ENCODE measurements at places on chromosomes 3 and 15.

DNA sequence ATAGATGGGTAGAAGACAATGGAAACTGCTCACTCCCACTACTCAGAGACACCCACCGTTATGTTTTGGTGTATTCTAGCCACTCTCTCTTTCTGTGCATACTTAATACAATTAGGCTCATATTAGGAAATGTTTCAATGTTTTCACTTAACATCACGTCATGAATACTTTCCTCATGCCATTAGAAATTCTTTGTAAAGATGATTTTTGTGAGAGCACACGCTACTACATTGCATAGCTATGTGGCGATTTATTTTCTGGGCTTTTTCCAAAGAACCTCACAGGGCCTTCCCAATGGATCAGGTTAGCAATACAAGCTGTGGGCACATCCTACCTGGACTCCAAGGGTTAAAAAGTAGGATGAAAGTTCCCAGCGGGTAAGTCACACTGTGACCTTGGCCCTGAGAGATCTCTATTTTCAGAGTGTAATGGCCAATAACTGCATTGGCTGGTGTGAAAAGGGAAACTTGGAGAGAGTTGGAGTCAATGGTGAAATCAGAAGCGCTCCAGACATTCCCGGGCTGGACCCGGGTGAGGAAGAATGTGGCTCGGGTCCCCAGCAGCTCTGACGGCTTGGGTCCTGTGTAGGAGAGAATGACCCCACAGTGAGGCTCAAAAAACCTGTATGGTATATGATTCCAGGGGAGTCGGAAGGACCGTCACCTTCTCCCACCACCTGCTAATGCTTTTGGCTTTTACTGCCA is 25.8 kb upstream of the TGM5 start:
- DNase-seq: no peak

- peak; percentile 50 for DNase-seq
Measured at GRCh38 chr3:10192953-10193691, 28.4 kb downstream of the IRAK2 start.

DNA sequence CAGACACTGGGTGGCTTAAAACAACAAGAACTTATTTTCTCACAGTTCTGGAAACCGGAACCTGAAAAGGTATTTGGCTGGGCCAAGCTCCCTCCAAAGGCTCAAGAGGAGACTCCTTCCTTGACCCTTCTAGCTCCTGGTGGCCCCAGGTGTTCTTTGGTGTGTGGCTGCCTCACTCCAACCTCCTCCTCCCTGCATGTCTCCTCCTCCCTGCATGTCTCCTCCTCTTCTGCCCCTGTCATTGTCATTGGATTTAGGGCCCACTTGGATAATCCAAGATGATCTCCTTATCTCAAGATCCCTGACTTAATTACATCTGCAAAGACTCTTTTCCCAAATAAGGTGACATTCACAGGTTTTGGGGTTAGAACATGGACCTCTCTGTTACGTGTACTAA is 69.8 kb upstream of the MFGE8 start:
- DNase-seq: no peak

- DNase-seq: no peak
Measured at GRCh38 chr15:47523681-47524475, 193.4 kb upstream of the SEMA6D start.

DNA sequence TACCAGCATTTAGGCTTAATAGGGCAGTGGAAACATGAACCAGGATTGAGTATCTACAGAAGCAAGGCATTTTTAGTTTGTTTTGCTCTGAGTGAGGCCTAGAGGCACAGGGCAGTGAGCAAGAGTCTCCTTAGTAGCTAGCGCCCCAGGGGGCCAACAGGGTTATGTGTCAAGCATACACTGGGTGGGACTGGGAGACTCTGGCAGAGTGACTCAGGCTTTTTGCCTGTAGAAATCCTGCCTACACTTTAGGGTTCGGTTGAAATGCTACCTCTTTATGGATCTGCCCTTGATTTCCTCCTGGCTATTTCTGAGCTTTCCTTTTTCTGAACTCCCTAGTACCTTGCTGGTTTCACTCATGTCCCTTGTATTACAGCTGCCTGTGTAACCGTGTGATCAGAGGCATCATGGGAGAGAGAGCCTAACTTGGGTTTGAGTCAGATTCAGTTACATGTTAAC is 72.2 kb downstream of the TOP2B start:
- no peak for DNase-seq

GRCh38 chr3:112474796-112475195 is 24.5 kb downstream of the BTLA start:
- no peak for DNase-seq

GRCh38 chr3:171454041-171454440 is 6.2 kb downstream of the TNIK start:
- no peak for DNase-seq

DNA sequence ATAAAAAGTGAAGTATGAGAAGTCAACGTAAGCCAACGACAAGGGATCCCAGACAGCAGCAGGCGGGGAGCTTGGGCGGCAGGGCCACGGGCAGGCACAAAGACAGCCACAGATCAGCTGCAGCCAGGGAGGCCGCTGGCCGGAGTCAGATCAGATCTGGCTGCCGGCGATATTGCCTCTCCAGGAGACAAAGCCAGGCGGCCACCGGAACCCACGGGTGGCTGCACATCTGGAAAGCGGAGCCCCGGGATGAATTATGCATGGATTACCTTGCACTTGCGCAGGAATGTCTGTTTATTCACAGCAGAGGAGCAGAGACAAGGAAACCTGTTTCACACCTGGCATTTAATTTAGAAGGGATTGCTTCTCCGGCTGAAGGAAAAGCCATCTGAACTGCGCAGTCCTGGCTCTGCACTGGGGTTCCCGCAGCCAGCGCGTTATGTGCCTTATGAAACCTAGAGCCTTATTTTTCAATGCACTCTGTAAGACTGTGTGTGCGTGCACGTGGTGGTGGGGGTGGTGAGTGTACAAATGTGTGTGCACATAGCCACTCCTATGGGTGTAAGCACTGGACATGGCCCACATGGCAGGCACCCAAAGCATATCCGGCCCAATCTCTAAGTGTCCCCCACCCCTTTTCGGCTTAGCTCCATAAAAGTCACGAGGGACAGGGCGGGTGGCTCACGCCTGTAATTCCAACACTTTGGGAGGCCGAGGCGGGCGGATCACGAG is 427.8 kb upstream of the MCTP2 start:
- DNase-seq: no peak

- no peak for DNase-seq
Measured at GRCh38 chr15:68252925-68253534, 23.5 kb upstream of the CLN6 start.

DNA sequence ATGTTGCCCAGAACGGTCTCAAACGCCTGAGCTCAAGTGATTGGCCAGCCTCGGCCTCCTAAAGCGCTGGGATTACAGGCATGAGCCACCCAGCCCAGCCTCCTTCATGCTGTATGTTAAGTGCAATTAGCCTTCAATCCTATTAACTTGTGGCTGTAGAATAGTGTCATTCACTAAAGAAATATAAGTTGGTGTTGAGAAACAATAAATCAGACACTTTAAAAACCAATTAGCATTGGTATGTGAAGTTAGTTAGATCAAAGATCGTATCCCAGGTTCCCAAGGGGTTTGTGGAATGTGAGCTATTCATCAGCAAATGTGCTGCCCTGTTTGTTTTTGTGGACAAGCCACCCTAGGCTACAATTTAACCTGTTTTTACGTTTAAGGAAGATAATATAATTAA is 11.0 kb upstream of the PIK3CB start:
- no peak for DNase-seq

- no peak for DNase-seq
Measured at GRCh38 chr3:158249183-158249582, 139.3 kb downstream of the RSRC1 start.

GRCh38 chr3:177601152-177601551 is 403.9 kb upstream of the TBL1XR1 start:
- DNase-seq: no peak

DNA sequence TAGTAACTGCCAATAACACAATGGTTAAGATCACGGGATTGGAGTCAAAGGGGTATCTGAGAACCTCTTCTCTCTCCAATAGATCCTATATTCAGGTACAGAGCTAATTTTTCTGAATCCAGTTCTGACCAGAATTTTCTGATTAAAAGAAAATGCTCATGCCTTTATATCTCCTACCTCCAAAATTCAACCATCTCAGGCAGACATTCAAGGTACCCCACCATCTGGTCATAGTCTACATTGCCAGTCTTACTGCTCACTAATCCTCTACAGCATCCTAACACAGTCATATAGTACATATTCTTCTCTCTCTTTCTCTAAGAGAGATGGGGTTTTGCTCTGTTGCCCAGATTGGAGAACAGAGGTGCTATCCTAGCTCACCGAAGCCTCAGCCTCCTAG is 59.1 kb downstream of the LSAMP start:
- no peak for DNase-seq

- DNase-seq: no peak
Measured at GRCh38 chr3:67712259-67712658, 57.8 kb upstream of the SUCLG2 start.

DNA sequence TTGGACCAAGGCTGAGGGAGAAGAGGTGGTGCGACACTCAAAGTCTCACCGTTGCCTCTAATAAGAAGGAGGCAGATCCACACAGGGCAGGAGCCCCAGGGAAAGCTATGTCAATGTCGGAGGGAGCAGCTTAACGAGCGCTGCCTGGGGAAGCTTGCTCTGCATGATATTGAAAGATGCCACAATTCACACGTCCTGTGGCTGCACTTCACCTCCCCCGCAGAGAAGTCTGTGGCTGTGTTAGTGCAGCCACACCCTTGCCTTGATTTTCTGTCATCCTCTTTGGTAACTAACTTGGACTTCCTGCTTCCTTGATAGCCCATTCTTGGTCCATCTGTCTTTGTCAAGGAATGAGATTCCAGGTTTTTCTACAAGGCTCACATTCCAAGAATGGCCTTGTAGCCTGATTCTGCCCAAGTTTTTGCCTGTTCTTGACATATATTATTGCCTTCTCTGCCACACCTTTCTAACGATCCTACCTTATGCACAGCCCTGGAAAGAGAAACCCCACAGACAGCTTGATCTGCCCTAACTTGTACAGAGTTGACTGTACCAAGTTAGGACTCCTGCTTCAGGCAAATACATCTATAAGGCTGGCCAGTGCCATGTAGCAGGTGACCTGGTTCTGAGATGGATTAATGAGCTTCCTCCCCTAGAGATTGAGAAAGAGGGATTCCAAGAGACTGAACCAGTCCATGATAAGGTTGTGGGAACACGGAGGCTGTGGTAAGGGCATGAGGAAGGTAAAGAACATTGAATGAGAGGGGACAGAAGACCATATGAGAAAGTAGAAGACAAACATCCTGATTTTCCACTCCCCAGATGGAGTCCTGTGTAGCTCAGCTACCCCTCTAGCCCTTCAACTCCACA is 153.0 kb upstream of the WNT5A start:
- DNase-seq: no peak

DNA sequence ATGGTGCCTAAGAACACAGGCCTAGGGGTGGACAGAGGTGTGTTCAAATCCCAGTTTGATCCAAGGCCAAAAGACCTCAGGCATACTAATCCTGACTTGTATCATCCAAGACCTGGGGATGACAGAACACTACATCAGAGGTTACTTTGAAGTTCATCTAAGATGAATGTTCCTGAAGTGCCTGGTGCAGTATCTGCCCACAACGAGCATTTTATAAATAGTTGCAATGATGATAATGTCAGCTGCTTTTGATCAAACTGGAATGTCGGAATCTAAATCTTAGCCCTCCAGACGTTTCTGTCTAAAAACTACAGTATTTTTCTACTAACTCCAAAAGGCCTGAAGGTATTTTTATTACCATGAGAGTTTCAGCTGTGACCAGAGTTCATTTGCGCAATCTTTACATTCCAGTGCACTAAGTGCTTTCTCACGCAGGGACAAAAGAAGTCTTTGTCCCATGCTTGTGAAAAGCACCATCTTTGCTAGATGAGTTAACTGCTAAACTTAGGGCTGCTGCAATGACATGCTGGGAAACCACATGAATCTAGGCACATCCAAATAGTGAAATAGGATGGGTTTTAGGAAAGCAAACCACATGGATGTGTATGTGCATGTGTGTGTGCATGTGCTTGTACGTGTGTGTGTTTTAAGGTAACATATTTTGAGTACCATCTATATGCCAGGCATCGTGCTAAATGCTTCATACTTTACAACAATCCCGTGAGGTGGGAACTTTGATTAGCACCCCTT is 18.1 kb downstream of the ANXA2 start:
- DNase-seq: no peak

DNA sequence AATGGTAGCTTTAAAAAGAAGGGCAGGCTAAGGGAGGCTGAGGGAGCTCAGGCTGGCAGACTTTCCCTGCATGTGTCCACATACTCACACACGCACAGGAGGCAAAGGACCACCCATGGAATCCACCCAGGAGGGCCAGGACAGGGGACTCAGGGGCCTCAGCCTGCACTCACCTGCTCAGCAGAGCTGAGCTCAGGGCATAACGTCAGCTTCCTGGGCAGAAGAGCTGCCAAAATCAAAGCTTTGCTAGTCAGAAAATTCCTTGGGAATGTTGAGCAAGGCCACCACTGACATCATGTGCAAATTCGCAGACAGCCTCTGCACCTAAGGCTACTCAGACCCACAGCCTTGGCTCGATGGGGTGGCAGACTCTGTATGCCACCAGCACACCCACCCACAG is 16.4 kb upstream of the ALAS1 start:
- no peak for DNase-seq

GRCh38 chr3:152192936-152193672 is 75.6 kb upstream of the MBNL1 start:
- no peak for DNase-seq

DNA sequence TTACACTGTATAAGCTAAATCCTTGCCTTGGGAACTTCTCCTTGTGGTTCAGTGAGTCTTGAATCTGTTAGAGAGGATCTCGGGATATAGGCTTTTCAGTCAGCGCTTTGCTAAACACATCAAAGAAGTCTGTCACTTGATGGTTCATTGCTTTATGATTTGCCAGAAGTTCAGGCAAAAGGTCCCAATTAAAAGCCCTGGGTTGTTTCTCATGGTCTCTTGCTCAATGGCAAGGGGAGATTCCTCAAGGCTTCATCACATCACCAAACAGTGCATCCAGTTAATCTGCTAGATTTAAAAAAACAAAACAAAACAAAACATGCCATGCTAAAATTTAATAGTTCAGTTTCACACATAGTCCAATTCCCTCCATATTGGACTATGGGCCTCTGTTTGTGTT is 114.8 kb downstream of the FILIP1L start:
- no peak for DNase-seq

DNA sequence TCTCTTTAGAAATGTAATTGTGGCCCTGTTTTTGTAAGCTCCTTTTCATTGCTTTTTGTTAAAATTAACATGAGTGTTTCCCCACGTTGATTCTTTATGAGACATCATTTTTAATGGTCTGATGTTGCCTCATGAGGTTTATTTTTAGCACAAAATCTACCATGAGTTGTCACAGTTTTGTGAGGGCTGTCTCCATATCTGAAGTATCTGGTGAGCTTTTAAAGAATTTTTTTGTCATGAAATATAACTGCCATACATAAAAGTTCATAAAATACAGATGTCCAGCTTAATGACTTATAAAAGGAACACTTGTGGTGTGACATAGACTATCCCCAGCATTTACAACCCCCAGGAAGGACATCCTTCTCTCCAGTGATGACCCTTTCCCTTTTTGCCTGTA is 34.3 kb upstream of the CEMIP start:
- no peak for DNase-seq

- DNase-seq: no peak
Measured at GRCh38 chr3:65362688-65363087, 674.9 kb upstream of the ADAMTS9 start.
